ENCODE measurements at places on chromosomes 1 and 21.

DNA sequence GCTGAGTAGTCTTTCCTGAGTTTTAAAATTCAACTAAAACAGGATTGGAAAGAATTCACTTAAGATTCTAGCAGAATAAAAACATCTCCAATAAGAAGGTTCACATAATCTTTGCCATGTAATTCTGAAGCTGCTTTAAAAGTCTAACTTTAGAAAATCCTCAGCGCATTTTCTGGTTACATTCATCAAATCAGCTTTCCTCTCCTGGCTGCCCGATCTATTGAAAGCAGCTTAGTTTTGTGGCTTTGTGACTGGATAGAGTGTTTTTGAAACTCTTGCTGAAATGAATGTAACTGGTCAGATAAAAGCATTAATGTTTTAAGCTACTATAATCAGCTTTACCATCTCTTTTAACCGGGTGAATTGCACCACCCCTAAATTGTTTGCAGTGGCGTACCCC lies 66.8 kb downstream of the DOP1B start:
- no peak for DNase-seq

DNA sequence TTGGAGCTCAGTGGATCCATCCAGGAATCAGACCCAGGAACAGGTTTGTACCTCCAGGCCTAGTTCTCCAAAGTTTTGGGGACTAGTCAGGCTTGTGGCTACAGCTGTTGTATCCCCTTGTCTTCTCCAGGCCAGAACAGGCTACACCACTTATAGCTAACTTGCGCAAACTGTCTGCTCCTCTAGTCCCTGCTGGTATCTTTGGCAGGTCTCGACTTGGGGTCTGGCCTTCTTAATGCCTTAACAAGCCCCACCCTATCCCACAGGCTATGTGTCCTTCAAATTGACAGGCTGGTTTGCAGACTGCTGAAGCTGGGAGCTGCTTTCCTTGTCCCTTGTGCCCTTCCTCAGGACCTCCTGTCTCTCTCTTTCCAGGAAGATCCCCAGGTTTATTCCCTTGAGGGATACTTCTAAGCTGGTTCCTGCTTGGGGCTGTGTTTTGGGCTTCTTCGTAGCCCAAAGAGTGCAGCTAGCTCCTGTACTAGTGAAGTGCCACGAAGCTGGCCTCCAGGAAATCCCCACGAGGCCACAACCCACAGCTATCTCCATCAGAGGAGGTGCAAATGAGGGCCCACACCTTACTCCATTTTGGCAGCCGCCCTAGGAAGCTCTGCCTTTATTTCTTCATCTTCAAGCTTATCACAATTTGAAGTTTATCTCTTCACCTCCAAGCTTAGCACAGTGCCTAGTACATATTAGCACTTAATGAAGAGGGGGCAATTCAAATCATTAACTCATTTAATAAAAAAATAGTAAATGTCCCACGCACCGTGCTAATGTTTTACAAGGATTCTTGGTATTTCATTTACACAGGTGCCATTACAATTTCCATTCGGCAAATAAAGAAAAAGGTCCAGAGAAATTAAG lies 683 bp upstream of the DMAP1 start:
- no peak for DNase-seq

DNA sequence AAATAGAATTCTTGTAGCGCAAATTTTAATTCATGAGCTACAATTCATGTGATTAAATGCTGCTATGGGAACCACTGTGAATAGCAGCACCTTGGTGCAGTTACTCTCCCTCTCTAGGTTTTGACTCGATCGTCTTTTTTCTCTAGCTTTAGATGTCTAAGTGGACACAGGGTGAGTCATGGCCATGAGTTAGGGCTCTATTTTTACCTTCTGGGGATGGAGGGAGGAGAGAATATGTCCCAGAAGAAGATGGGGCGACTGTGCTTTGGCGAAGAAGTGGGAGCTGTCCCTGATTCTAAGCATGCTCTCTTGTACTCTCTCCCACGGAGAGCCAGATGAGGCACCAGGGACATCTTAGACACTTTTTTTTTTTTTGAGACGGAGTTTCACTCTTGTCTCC lies 1.6 kb upstream of the OR2B11 start:
- DNase-seq = no peak

DNA sequence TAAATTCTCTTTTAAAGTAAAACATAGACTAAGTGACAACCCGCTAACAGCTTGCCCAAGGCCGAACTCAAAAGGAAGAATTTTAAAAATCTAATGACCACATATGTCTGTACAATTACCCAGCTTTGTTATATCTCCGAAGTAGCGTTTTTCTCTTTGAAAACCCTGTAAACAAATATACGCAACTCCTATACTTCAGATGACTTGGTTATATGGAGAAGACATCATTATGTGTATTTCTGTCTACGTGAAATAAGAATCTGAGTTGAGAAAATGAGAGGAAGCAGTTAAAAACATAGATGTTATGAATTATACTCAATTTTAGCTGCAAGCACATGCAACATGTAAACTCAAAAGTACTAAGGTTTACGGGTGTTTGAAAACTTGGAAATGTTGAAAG lies 2.0 kb downstream of the PBX1 start:
- no peak for DNase-seq

GRCh38 chr1:232149287-232150201 lies 480.4 kb downstream of the SIPA1L2 start:
- no peak for DNase-seq

GRCh38 chr21:35512346-35512745 lies 463.2 kb upstream of the RUNX1 start:
- DNase-seq = no peak

DNA sequence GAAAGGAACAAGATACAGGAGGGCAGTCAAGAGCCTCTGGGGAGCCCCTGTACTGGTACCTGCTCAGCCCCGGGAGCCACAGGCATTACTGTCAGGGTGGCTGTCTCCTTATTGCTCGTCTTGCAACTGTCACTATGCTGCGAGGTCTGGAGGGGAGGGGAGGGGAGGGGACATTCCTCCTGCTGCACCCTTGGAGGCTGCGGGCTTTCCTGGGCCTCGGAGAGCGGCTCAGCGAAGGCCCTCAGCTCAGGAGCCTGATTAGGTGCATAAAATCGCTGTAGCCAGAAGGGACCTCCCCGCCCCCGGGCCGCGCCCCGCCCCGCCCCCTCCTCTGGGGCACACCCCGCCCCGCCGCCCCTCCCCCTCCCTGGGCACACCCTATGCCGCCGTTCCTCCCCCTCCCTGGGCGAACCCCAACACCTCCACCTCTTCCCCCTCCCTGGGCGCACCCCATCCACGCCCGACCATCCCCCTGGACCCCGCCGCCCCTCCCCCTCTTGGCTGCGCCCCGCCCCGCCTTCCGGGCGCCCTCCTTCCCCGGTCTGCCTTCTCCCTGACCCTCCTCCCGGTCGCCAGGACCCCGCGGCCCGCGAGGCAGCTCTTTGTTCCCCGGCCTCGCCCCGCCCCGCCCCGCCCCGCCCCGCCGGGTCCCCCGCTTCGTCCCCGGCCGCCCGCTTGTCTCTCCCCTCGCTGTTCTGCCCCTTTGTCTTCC lies 35.5 kb downstream of the CACHD1 start:
- peak; percentile 36 for DNase-seq

DNA sequence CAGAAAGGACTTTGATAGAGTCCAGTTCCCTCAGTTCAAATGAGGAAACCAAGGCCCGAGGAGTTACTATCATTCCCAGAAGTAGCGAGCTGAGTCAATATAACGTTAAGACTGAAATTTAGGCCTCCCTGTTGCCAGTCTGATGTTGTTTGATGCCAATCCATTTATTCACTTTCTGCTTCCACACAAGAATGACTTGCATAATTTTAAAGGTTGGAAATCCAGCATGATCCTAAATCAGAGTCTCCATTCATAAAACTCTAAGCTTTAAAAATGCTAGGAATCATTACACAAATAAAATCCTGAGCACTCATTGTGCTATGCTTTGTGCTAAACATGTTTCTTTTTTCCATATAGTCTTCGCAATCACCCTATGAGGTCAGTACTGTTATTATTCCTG lies 414.4 kb downstream of the PTBP2 start:
- no peak for DNase-seq

GRCh38 chr1:186536273-186536890 lies 75.5 kb upstream of the PDC start:
- DNase-seq = no peak

DNA sequence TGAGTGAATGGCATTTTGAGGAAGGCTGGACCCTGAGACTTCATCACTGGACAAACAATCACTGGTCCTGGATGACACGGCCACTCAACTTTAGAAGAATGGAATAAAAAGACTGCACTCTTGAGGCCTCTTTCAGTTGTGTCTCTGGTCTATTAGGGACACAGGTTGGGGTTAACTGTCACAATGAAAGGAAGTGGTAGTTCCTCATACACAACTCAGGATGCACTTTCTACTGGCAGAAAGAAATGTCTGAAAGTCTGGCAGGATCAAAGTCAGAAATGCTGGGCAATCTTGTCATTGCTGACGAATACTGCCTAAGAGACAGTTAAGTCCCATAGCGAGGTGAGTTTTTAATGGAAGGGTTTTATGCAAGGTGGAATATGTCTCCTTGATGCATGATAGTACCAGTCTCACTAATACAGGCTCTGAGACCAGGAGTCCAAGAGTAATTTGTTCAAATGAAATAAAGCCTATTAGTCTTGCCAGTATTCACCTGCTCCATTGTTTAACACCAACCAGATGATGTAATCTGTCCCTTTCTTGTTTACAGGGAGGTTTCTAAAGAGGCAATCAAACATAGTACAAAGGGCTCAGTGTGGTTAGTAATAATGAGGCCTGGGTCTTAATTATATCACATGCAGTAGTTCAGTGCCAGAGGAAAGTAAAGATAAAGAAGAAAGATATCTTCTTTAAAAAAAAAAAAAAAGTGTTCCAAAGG lies 11.2 kb upstream of the RRP15 start:
- no peak for DNase-seq
